SJSA1 (cell line): ENCODE measurements at places on chromosomes 13 and 19.

DNA sequence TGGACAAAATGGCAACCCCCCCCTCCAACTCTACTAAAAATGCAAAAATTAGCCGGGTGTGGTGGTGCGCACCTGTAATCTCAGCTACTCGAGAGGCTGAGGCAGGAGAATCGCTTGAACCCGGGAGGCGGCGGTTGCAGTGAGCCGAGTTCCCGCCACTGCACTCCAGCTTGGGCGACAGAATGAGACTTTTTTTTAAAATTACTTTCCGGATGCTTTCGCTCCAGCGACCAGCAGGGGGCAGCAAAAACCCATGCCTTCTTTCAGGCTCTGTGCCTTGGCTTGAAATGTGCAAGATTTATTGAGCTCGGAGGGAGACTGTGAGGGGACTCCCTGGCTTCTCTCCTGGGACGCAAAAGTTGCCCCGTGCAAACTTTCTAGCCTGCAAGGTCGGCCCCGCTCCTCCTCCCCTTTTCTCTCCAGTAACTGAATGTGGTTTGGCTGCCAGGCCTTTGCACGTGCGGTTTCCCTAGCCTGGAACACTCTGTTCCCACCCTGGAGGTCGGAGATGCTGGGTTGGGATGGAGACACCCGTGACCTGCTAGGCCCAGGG, 61.4 kb upstream of the NFIC start:
- peak; percentile 66 for DNase-seq

DNA sequence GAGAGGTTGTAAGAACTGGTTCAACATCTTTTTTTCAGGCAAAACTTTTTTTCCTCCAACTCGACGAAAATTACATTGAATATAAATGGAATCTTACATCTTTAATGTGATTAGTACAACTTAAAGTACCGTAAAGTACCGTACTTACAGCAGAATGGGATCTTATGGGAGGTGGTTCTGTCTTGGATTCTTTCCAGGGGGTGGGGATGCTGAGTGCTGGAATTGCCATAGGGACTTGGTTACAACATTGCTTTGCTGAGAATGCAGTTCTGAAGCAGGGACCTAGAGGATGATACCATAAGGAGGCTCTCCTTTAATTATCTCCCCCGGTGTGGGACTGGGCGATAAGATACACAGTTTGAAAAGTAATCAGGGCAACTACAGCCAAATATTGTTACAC, 186.4 kb downstream of the KLF5 start:
- DNase-seq: no peak

GRCh38 chr13:113982296-113982661, 8.4 kb upstream of the C13orf46 start:
- DNase-seq: no peak

GRCh38 chr19:17125728-17126677, 50.4 kb downstream of the MYO9B start:
- peak; percentile 80 for DNase-seq

DNA sequence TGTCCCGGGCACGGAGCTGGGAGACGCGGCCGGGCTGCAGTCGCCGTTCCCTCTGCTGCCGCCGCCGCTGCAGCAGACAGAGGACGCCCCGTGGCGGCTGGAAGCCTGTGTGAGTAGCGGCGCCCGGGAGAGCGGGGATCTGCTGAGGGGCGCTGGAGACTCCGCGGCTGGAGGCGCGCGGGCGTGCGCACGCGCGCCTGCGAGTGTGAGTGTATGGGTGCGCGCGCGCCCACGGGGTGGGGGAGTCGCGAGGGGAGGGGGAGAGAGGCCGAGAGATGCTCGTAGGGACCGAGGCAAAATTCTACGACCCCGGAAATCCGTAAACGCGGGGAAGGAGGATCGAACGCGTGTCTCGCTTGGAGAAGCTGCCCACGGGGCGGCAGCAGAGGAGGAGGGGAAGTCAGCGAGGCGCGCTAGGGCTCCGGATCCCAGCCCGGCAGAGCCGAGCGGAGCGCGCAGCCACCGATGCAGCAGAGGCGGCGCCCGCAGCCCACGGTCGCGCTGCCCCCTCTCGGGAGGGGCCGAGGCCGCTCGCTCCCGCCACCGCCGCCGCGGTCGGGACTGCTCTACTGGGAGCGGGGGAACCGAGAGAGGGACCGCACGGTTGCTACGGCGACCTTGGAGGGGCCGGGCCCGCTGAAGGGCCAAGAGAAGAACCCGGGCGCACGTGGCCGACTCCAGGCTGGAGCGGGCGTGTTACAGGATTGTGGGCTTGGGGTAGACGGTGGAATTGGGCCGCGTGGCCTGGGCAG, at the start of gene ENOX1:
TSS of gene ENOX1 (minus strand) at position 207 of the 752 bp plus-strand sequence.
- peak; percentile 67 for DNase-seq

GRCh38 chr19:3097442-3097871, 3.3 kb downstream of the GNA11 start:
- peak; percentile 40 for DNase-seq

DNA sequence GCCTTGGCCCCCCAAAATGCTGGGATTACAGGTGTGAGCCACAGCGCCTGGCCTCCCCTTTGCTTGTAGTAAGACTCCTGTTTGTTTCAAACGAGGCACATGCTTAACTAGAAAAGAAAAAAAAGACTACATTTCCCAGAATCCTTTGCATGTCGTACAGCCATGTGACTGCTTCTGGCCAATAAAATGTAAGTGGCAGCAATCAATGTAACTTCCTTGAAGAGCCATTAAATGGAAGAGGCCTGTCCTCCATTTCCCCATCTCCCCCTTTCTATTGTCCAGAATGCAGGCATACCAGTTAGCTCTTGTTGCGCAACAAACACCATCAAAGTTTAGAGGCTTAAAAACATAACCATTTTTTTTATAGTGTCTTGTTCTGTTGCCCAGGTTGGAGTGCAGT, 10.4 kb upstream of the GPR32 start:
- DNase-seq: no peak

DNA sequence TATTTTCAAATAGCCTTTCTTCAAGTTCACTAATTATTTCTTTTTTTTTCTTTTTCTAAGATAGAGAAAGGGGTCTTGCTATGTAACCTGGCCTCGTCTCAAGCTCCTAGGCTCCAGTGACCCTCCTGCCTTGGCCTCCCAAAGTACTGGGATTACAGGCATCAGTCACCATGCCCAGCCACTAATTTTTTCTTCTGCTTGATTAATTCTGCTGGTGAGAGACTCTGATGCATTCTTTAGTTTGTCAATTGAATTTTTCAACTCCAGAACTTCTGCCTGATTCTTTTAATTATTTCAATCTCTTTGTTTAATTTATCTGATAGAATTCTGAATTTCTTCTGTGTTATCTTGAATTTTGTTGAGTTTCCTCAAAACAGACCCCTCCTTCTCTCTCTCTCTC, 11.4 kb downstream of the BLOC1S3 start:
- DNase-seq: no peak

- no peak for DNase-seq
These were observed 67.8 kb downstream of the SACS start for GRCh38 chr13:23365652-23366051.

- no peak for DNase-seq
These were observed 114.2 kb downstream of the NUFIP1 start for GRCh38 chr13:44874886-44875630.

- no peak for DNase-seq
These were observed 576.9 kb downstream of the IRS2 start for GRCh38 chr13:109209526-109209925.

GRCh38 chr13:63026285-63026797, 1610.7 kb upstream of the PCDH20 start:
- DNase-seq: no peak

- no peak for DNase-seq
These were observed 46.5 kb downstream of the RCBTB2 start for GRCh38 chr13:48486362-48486761.

DNA sequence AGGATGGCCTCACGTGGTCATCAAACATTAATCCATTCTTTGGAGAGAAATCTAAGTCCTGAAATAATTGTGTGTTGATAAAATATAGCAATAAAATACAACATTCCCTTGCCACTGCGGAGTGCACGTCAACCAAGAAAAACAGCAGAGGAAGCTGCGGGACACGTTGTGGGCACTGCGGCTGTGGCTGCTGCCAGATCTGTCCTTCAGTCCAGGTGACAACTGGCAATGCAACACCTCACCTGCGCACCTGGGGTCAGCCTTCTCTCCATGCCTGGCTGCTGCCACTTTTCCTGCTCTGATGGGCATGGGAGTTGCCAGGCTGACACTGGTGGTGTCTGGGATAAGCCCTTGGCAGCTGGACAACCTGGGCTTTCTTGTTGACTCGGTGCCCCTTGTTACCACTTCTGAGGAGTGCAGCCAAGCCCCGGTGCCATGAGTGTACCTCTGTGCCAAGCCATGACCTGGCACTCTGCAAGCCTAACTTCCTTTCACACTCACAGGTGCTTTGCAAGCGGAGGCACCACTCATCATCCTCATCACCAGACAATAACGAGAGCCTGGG, 251.6 kb upstream of the TSHZ3 start:
- DNase-seq: no peak

DNA sequence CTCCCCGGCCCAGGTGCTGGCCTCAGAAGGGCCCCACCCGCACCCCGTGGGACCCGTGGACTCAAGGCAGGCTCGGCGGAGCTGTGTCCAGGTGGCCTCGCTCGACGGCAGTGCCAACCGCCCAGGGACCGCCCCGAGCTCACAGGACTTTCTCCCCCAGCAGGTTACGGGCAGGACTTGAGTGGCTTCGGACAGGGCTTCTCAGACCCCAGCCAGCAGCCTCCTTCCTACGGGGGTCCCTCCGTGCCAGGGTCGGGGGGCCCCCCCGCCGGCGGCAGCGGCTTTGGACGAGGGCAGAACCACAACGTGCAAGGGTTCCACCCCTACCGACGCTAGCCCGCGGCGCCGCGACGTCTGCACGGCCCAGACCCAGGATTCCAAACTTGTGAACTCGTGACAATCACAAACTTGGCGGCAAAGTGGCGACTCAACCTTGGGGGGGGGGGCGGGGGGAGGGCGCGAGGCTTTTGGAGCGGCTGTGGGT, 3.6 kb upstream of the RPS15 start:
- DNase-seq: no peak

DNA sequence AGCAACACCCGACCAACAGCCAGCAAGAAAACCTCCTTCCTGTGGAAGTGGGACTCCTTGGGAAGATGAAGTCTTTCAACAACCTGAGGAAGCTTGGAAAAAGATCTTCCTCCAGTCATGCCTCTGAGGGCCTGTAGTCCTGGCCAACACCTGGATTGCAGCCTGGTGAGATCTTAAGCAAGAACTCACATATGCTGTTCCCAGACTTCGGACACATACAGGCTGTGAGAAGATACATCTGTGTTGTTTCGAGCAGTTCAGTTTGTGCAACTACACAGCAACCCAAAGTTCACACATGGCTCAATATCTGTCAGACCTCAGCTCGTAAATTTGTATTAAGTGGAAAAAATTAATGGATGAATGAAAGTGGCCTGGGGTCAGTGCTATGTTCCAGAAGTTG, 65.1 kb upstream of the UBAC2 start:
- no peak for DNase-seq

GRCh38 chr19:18526316-18526715, 4.4 kb upstream of the ELL start:
- no peak for DNase-seq

GRCh38 chr19:10766049-10766623, 48.3 kb downstream of the DNM2 start:
- DNase-seq: no peak

DNA sequence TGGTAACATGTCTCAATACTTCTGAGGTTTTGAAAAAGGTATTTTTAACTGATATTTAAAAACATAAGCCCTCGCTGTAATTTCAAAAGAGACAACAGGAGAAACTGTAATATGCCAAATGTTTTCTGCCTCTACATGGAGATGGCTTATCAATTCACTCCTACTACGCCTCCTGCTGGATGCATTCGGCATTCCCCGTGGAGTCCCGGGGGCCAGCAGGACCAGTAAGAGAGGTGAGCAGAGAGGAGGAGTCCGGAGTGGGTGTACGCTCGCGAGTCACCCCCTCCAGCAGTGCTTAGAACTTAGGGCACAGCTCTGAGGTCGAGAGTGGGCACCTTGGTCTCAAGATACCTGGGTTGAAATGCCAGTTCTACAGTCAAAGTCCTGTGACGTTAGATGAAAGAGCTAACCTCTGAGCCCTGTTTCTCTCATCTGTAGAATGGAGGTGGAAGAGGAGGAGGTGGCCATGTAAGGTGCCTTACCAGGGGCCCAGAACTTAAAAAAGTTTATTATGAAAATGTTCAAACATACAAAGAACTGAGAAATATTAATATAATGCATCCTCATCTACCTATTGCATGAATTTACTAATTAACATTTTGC, 110.2 kb downstream of the STK24 start:
- DNase-seq: peak; percentile 55

DNA sequence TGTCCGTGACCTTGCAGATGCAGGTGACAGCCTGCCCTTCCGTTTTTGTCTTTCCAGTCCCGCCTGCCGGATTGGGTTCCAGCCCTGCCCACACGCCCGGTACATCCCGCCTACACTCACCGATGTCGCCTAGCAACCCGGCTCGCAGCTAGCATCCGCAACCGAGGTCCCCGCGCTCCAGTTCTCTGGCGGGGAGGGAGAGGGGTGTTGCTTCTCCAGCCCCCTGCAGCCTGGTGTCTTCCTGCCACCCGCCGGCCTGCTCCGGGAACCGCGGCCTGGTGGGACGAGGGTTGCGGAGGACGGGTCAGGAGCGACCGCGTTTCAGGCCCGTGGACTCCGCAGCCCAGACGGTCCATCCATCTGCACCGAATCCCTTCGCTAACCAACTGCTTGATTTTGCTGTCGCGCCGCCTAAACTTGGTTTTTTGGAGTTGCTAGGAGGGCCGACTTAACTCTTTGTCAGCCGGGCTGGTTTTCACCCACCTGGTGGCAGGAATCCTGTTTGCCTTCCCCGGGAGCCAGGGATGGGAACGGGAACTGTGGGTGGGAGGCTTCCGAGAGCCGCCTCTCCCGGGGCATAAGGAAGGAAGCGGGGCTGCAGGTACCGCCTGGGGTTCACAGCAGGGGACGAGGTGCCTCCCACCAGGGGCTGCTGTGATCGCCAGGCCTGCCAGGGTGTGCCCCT, 15.4 kb upstream of the MATK start:
- DNase-seq: no peak

GRCh38 chr19:39410017-39410830, 2.2 kb upstream of the PLEKHG2 start:
- DNase-seq: peak; percentile 67

DNA sequence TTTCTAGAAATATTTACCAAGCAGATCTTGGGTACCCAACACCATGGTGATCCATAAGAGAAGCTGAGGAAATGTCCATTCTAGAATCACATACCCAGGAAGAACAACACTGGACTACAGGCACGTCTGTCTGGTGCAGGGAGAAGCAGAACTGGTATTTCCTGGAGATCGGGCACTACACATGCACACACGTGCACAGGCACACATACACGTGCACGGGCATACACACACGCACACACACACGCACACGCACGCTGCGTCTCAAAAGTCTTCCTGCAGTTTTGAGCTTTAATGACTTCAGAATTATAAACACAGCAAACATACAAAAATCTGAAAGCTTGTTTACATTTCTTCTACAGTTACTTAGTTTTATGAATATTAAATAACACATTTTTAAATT, 189.8 kb downstream of the DCLK1 start:
- no peak for DNase-seq
